ENCODE measurements at places on chromosomes 6 and 20.

- peak; percentile 42 for DNase-seq
These were observed 113.1 kb downstream of the C6orf58 start for GRCh38 chr6:127690092-127690491.

DNA sequence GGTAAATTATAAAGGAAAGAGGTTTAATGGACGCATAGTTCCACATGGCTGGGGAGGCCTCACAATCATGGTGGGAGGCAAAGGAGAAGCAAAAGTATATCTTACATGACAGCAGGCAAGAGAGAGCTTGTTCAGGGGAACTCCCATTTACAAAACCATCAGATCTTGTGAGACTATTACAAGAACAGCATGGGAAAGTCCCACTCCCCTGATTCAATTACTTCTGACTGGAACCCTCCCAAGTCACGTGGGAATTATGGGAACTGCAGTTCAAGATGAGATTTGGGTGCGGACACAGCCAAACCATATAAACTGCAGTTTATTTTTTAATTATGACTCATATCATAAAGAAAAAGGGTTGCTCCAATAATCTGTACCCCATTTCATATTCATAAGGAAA lies 22.3 kb upstream of the HLA-DQA2 start:
- no peak for DNase-seq

GRCh38 chr6:149864578-149865535 lies 698 bp upstream of the LRP11 start:
- peak; percentile 84 for DNase-seq

GRCh38 chr20:4833074-4833728 lies 111.5 kb downstream of the PRND start:
- no peak for DNase-seq

GRCh38 chr6:71481801-71482200 lies 193.2 kb downstream of the OGFRL1 start:
- no peak for DNase-seq

DNA sequence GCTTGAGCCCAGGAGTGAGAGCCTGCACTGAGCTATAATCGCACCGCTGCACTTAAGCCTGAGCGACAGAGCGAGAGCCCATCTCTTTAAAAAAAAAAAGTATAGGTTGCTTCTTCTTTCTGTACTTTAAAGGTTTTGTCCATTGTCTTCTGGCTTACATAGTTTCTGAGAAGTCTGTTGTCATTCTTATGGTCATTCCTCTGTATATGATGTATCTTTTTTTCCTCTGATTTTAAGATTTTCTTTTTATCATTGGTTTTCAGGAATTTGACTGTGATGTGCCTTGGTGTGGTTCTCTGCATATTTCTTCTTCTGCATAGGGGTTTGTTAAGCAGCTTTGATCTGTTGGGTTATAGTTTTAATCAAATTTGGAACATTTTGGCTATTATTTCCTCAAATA lies 29.1 kb downstream of the QRSL1 start:
- no peak for DNase-seq

DNA sequence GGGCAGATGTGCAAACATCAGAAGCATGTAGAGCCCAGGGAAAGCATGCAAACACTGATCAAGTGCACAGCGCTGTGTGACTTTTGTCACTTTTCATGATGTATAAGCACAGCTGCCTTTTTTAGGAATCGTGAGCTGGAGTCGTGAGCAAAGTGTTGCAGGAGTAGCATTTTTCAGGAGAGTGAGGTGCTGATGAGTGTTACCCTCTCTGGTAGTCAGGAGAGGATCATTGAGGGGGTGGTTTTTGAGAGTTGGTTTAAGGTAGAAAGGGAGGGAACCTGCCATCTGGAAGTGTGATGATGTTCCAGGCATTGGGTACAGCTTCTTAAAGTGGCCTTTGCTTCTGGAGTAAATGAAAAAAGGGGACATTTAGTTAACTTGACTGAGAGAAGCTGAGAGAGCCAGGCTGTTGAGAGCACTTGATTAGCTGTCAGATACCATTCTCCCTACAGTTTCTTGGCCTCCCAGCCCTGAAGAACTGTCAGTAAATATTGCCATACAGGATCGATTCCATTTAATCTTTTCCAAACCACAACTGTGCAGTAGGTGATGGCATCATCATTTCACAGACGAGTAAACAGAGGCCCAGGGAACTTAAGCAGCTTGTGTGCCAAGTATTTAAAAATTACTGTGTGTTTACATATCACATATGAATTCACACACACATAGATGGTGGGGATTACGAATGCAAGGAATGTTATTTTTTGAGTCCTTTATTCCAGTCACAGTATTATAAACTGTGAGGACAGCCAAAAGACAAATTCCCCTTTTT lies 28.9 kb downstream of the TPD52L1 start:
- DNase-seq = no peak

- no peak for DNase-seq
These were observed 104.4 kb upstream of the KHDRBS2 start for GRCh38 chr6:62390401-62390800.

DNA sequence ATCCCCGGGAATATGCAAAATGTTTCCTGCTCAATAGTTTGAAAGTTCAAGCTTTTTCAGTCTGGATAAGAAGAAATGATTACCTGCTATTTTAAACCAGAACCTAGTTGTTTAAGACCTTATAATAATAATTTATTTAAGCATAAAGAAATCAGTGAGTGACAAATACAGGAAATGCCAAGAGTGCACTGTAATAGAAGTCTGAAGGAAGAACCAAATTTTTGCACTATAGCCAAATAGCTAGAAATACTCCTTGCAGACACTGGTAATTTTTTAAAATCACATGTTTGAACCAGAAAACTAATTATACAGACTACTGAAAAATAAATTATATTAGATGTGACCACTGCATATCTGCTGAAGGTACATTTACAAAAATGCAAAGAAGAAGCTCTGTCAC lies 93.2 kb downstream of the MMS22L start:
- DNase-seq = no peak

GRCh38 chr6:73076211-73076954 lies 148.9 kb downstream of the KHDC1L start:
- DNase-seq = no peak

- DNase-seq = no peak
These were observed 118.8 kb downstream of the PHACTR3 start for GRCh38 chr20:59723108-59723500.

GRCh38 chr6:144657691-144658090 lies 372.6 kb downstream of the UTRN start:
- peak; percentile 18 for DNase-seq

GRCh38 chr20:37541326-37541725 lies 13.7 kb upstream of the BLCAP start:
- DNase-seq = no peak

DNA sequence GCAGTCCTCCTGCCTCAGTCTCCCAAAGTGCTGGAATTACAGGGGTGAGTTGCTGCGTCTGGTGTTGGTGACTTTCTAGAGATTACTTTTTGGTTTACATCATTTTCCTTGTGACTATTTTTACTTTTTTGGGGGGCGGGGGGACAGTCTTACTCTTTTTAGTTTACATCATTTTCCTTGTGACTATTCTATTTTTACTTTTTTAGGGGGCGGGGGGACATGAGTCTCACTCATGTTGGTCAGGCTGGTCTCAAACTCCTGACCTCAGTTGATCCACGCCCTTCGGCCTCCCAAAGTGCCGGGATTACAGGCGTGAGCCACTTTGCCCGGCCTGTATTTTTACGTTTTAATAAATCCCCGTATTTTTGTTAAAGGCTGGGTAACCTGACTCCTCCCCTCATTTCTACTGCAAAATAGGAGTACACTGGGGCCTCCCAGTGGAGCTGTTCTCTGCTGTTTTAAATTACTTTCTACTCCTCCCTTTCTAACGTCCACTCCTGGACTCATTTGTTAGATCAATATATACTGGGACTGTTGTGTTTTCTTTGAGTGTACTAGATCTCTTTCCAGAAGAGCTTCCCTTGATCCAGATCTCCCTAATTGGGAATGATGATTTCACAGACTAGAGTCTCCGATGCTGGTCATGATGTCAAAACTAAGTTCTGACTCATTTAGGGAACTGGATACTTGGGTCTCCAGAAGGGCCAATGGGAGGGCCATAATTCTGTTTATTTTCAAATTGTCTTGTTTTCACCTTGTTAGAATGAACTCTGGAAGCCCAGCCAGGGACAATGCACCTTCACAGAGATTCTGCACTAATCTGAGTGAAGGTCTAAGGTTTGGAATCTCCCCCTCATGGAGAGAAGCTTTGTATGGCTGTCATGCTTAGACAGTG lies 9.2 kb downstream of the HSPA1B start:
- no peak for DNase-seq

DNA sequence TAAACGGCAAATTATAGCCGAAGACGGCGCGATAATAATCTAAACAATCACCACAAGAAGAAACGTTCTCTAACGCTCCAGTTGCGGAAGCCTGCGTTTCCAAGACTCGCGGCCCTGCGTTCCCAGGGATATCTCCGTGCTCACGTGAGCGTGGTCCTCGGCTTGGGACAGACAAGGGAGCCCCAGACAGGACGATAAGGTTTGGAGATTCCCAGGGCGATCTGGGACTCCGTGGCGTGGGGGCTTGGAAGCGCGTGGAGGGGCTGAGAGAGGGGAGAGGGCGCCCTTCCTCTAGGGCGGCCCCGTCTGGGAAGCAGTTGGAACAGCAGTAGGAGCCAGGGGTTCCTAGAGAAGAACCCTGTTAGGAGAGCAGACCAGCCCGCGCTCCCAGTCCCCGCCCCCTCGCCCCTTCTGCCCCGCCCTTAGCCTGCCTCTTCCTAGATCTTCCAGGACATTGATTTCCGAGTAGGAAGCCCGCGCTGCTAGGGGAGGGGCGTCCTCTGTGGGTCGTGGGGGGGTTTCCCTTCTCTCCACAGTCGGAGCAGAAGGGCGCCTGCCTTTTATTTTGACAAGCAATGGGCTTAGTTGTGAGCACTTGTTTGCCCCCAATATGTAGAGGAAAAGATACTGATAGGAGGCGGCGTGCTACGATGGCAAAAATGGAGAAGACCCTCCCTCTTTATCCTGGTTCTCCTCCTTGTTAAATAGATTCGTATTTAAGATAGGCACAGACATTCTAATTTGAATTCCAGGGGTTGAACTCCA lies 10.6 kb downstream of the NRN1 start:
- DNase-seq = no peak

- DNase-seq = no peak
These were observed 153.0 kb downstream of the PTPRK start for GRCh38 chr6:128367437-128367836.

- no peak for DNase-seq
These were observed 22.0 kb upstream of the PERP start for GRCh38 chr6:138129190-138129589.

- DNase-seq = no peak
These were observed 102.7 kb upstream of the SASH1 start for GRCh38 chr6:148239801-148240460.

- no peak for DNase-seq
These were observed 84.8 kb upstream of the PLEKHG1 start for GRCh38 chr6:150514806-150515380.

- no peak for DNase-seq
These were observed 7.3 kb upstream of the ARMC2 start for GRCh38 chr6:108840919-108841318.

GRCh38 chr6:7979831-7980230 lies 69.2 kb upstream of the TXNDC5 start:
- no peak for DNase-seq

Data from NCI-H1694 treated with DMSO at 0.1 percent for 48 hours (cell line).